ENCODE measurements at places on chromosomes 2 and 18.

DNA sequence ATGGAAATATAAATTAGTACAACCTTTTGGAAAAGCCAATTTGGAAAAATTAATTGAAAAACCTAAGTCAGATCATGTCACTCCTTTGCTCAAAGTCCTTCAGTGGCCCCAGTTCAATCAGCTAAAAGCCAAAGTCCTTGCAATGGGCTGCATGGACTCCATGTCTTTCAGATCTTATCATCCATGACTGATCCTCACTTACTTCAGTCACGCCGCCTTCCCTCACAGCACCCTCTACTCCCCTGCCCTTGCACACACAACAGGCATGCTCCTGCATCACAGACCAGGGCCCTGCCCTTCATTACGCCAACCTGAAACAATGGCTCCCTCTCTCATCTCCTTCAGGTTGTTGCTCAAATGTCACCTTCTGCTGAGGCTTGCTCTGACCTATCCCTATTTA is 15.6 kb downstream of the KANSL3 start:
- no peak for DNase-seq

DNA sequence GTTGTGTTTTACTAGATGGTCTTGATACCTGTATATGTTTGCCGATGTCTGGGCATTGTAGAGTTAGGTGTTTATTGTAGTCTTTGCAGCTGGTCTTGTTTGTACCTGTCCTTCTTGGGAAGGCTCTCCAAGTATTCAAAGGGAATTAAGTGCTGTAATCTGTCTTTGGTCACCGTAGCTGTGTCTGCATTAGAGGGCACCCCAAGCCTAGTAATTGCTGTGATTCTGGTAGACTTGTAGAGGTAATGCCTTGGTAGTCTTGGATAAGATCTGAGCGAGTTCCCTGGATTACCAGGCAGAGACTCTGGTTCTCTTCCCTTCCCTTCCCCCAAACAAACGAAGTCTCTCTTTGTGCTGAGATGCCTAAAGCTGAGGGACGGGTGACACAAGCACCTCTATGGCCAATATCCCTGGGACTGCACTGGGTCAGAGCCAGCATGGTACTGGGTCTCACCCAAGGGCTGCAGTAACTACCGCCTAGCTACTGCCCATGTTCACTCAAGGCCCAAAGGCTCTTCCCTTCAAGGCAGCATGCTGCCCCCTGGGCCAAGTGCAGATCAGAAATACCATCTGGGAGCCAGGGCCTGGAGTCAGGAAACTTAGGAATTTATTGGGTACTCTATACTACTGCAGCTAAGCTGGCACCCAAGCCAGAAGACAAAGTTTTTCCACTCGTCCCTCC is 27.1 kb downstream of the STPG4 start:
- DNase-seq: no peak

- DNase-seq: no peak
These were observed 23.7 kb upstream of the ST8SIA3 start for GRCh38 chr18:57328665-57329064.

DNA sequence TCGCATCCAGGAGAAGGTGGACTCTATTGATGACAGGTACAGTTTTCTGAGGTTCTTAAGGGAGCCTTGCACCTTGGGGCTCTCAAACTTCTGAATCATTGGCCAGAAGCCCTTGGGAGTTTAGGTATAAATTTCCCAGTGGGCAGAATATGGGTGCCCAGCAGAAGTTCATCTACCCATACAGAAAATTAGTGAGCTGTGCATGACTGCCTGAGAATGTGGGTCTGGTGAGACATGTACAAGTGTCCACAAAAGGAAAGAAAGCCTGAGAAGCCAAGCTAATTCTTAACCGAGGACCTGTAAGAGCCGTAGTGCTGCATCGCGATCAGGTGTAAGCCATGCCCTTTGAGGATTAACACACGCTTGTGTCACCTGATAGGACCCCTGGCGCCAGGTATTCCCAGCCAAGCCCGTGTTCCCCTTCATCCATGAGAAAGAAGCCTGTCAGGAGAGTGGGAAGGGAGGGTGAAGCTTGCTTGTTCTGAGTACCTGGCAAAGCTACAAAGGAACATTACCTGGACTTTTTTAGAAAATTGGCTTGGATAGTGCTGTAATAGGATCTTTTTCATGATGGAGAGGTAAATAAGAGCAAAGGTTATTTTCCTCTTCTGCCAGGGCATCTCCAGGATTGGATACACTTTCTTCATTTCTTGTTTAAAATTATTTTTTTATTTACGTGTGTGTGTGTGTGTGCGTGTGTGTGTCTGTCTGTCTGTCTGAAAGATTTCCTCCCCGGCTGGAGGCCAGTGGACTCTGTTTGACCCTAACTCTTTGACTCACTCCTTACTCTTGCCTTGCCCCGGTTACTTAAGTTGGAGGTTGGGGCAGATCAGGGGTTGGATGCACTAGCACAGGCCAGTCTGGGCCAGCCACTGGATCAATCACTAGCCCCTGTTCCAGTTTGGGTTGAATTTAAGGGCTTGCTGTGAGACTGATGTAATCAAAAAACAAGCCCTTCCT is 90.4 kb upstream of the EML6 start:
- no peak for DNase-seq

- DNase-seq: no peak
These were observed 53.5 kb upstream of the ASPRV1 start for GRCh38 chr2:70014959-70015358.

DNA sequence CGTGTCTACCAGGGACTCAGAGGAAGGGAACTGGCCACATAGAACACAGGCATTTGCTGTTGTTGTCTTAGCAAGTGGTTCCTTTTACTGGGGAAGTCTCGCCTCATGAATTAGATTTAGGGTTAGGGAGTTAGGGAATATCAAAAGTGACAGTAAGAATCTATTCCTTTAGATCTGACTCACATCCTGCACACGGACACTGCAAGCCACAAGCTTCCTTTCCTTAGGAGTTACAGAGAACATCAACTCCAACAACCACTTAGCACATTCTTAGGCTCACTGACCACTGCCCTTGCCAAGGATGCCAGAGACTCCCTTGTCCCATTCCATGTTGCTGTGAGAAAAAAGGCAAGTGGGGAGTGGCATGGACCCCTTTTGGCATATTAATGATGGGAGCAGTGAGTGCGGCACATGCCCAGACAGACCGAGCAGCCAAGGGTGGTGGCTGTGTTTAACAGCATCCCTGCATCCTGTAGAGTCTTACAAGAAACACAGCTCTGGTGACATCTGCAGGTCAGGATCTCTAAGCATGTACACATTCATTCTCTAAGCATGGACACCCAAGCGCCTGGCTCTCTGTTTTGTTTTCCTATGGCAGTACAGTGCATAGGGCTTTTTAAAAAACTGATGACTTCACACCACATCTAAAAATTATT is 745.6 kb upstream of the RAB6C start:
- DNase-seq: no peak

Data from stimulated activated CD4-positive, alpha-beta T cell treated with anti-CD3 and anti-CD28 coated beads, TNF-alpha, amount 100 ng/mL, for 48 hours (primary cell).